ENCODE measurements at places on chromosomes 6 and 20.

DNA sequence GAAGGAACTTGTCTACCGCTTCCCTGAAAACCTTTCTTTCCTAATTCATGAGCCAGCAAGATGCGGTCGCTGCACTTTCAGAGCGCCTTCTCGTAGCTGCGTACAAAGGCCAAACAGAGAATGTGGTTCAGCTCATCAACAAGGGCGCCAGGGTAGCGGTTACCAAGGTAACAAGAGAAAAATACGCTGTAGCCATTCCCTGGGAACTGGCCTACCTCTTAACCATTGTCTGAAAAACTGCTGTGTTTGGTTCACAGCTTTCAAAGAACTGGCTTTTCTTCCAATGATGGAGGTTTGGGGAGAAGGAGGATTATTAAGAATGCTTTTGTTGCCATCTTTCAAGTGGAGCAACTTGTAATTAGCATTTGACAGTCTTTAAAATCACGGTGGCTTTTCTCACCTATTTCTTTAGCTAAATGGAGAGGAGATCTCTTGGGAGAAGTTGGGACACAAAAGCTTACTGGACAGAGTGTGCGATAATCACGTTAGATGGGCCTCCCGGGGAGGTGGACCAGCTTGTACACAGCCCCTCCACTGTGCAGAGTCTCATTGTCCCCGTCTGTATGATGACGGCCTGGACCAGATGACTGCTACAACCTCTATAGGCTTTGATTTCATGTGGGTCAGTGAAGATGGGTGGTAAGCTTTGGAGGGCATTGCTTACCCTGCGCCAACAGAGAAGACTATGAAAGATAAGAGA is 71.5 kb downstream of the LYRM2 start:
- DNase-seq = no peak

- DNase-seq = no peak
These were observed 30.5 kb upstream of the MYBL2 start for GRCh38 chr20:43636429-43636828.

GRCh38 chr6:159983641-159984080 is 14.8 kb downstream of the IGF2R start:
- DNase-seq = no peak

- DNase-seq = no peak
These were observed 176.4 kb downstream of the LY86 start for GRCh38 chr6:6764764-6765434.

- no peak for DNase-seq
These were observed 167.0 kb downstream of the LRFN2 start for GRCh38 chr6:40419946-40420728.
